ENCODE measurements at places on chromosomes 5 and 9.

- DNase-seq = no peak
Measured at GRCh38 chr9:17090041-17090440, 44.8 kb upstream of the CNTLN start.

DNA sequence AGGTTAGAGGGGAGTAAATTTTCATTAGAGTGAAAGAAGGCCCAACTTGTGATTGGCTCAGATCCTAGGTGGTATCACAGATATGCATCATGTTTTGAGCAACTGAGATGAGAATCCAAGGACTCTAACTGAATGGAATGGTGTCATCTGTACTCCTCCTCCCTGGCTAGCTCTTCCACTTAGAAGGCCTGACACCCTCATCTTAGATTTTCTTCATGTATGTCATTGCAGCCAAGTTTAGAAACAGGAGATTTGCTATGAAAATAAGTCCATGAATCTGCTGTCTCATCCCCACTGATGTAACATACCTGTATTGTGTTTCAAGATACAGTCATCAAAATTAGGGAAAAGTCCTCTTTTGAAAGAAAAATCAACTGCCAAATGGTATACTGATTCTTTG is 54.4 kb downstream of the ITGA1 start:
- no peak for DNase-seq

DNA sequence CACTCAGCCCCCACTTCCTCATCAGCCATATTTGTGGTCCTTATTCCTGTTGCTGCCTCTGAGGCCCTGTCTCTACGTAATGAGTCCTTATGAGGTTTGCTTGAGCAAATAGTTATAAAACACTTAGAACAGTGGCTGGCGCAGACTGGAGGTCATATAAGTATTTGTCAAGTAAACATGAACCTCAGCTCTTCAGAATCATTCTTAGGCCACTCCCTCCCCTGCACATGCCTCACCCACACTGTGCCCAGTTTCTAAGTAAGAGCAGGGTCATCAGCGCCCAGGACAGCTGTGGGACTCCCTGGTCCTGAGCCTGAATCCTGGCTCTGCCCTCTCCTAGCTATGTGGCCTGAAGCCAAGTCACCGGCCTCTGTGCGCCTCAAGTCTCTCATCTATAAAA is 4.0 kb downstream of the ST6GALNAC4 start:
- no peak for DNase-seq

DNA sequence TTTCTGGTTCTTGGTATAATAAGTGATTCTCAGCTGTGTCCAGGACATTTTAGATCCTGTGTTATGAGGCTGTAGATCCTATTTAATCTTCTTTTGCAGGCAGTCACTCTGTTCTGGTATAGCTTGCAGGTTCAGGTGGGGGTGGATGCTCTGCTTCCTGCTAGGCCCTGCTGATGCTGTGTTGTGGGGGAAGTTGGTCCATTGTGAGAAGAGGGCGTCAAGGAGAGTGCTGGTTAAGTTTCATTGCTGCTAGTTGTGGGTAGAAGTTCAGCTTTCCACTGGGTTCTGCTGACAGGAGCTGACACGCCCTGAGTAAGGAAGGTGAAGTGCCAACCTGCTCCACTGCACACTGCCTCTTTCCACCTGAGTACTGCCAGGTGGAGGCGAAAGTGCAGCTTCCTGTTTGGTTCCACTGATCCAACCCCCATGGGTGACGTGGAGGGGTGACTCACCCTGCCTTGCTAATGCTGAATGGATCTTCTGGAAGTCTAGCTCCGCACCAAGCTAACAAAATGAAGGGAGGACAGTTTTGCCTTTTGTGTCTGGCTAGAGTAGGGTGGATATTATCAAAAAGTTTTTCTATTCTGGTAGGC is 16.3 kb downstream of the NMRK1 start:
- peak; percentile 32 for DNase-seq

DNA sequence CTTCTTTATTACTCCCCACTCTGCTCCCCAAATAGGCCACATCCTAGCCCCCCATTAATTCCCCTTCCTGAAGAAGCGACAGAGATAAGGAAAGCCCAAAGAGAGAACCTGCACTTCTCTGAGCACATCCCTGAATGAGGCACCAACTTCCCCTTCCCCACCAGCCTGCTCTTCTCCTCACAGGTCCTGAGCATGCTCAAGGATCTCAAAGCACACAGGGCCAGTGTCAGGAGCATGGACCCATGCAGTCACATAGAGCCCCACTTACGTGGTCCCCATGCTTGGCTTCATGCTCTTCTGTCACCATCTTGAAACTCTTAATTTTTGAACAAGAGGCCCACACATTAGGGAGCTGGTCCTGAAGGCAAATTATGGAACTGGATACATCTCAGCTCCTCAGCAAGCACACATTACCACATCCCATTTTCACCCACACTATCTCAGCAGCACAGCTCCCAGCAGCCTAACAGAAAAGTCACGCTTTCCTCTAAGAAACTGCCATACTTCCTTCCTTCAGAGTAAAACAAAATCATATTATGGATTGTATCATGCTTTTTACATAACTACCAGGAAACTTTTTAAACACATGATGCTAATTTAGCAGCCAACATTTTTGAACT is 99.8 kb downstream of the NFIB start:
- no peak for DNase-seq

GRCh38 chr5:162434281-162434680 is 366.7 kb downstream of the GABRG2 start:
- DNase-seq = no peak

DNA sequence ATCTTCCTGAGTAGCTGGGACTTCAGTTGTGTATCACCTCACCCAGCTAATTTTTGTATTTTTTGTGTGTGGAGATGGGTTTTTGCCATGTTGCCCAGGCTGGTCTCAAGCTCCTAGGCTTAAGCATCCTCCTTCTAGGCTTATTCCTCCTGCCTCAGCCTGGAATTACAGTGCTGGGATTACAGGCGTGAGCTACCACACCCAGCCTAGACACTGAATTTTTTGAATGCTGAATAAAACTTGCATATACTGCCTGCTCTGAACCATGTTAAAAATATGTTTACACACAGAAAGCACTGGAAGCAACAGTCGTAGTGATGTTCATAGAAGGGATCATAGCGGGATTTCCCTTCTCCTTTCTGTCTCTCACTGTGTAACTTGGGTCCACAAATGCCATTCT is 121.3 kb upstream of the ICE1 start:
- no peak for DNase-seq

- no peak for DNase-seq
Measured at GRCh38 chr9:26891726-26892125, 876 bp downstream of the CAAP1 start.

- no peak for DNase-seq
Measured at GRCh38 chr5:181259974-181260719, 796 bp downstream of the TRIM52 start.

DNA sequence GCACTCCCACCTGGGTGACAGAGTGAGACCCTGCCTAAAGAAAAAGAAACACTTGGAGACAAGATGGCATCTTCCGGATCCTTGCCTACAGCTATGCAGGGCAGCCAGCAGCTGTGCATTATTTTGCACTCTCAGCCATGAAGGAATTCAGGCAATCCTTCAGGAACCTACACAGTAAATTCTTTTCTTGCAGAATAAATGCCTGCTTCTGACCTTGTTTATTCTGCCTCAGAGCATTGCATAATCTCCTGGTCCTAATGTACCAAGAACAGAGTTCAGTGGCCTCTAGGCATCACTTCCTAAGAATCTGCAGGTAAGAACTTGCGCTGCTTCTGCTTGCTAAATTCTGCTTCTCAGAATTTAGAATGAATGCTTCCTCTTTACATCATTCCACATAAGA is 16.8 kb downstream of the GLDC start:
- DNase-seq = no peak

GRCh38 chr9:15333376-15333881 is 26.4 kb upstream of the TTC39B start:
- DNase-seq = no peak

GRCh38 chr5:665541-665955 is 27.6 kb downstream of the TPPP start:
- DNase-seq = no peak

DNA sequence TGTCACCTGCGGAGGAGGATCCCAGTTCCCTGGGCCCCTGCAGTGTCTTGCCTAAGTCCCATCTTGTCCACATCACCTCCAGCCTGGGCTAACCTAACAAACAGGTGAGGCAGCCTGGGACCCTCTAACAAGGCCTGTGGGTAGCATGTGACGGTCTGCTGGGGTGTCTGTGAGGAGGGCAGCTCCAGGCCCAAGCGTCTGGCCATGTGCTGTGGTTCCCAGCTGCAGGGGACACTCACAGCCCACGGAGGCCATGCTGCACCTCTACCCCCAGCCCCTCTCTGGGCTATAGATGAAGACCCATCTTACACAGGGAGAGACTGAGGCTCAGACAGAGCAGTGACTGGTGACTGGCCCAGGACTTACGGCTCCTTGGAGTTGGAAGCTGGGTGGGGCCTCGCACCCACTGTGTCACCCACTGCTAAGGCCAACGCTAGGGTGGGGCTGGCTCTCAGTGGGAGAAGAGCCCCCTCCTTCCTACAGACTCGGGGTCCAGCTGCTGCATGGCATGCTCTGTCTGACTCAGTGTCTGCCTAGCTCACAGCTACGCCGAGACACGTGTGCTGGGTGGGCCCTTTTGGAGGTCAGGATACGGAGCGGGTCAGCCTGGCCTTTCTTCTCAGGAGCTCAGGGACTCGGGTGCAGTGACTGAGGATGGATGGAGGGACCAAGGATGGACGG is 40.8 kb upstream of the RNF130 start:
- no peak for DNase-seq

DNA sequence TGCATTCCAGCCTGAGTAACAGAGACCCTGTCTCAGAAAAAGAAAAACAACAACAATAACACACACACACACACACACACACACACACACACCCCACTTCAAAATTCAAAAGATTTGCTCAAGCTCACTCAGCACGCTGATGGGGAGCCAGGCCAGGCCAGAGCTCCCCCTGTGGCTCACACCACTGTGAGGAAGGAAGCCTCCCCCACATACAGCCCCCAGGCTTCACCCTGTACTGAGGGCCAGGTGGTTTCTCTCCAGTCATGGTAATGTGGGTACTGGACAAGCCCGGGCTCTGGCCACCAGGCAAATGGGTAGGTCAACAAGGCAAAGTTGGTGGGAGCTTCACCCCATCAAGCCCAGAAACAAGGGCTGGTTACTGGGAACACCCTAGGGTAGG is 19.0 kb downstream of the ATOX1 start:
- no peak for DNase-seq

- DNase-seq = no peak
Measured at GRCh38 chr9:35932735-35933134, 23.4 kb downstream of the SPAAR start.

DNA sequence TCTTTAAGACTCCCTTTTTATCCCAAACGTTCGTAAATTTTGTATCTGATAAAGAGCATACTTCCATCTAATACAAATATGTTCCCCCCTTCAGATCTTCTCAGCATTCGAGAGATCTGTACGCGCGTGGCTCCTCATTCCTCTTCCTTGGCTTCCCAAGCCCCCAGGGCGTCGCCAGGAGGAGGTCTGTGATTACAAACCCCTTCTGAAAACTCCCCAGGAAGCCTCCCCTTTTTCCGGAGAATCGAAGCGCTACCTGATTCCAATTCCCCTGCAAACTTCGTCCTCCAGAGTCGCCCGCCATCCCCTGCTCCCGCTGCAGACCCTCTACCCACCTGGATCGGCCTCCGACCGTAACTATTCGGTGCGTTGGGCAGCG is 19.9 kb downstream of the CDKN2A start:
- no peak for DNase-seq

All from CD4-positive, alpha-beta T cell treated with Interleukin-1 beta for 1 hour (primary cell).